ENCODE measurements at places on chromosomes 7 and 10.

- DNase-seq: no peak
Measured at GRCh38 chr10:94327649-94328048, 35.1 kb downstream of the NOC3L start.

GRCh38 chr7:18821554-18821953 is 295.9 kb downstream of the TWIST1 start:
- DNase-seq: no peak

- no peak for DNase-seq
Measured at GRCh38 chr7:131182446-131183058, 145.1 kb upstream of the MKLN1 start.

GRCh38 chr10:43046288-43046991 is 30.4 kb upstream of the RET start:
- no peak for DNase-seq

GRCh38 chr7:117665368-117665767 is 185.5 kb downstream of the CFTR start:
- no peak for DNase-seq

DNA sequence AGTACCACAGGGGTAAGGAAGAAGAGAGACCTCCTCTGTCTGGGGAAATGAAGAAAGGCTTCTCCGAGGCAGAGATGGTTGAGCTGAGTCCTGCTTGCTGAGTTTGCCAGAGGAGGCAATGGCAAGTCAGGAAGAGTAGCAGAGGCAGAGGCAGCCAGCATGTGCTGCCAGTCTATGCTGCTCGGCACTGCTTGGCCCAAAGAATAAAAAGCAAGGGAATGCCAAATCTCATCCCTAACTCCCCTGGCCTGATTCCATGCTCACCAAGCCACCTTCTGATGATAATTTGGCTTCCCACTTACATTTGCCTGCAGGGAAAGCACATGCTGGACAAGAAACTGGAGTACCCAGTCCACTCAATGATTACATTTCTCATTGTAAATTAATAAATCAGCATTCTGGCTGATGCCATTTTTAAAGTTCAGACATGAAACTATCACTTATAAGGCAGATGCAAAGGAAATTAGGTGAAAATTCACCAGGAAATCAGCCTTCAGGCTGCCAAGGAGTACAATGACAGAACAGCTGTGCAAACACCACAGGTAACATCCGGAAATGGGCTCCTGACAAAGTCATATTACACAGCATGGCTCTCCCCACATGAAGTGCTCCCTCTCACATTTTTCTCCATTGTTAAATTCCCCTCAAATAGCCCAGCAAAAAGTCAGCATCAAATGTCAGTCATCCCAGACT is 245.9 kb downstream of the MTERF1 start:
- DNase-seq: peak; percentile 92

DNA sequence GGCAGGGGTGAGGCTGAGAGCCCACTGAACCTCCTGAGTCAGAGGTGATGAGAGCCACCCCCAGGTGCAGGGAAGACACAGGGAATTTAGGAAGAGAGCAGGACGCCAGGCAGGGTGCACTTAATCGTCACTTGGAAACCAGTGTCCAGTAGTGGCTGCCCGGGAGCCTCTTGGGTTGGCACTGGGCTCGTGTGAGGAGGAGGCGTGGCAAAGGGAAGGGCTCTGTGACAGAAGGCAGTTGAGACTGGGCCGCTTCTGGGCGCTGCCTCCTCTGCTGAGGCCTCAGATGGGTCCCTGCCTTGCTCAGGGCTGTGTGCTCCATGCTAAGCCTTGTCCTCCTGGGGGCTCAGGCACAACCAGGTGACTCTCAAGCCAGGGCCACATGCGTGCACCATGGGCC is 13.3 kb downstream of the RET start:
- peak; percentile 30 for DNase-seq

GRCh38 chr10:24983130-24983529 is 30.7 kb upstream of the PRTFDC1 start:
- DNase-seq: no peak

DNA sequence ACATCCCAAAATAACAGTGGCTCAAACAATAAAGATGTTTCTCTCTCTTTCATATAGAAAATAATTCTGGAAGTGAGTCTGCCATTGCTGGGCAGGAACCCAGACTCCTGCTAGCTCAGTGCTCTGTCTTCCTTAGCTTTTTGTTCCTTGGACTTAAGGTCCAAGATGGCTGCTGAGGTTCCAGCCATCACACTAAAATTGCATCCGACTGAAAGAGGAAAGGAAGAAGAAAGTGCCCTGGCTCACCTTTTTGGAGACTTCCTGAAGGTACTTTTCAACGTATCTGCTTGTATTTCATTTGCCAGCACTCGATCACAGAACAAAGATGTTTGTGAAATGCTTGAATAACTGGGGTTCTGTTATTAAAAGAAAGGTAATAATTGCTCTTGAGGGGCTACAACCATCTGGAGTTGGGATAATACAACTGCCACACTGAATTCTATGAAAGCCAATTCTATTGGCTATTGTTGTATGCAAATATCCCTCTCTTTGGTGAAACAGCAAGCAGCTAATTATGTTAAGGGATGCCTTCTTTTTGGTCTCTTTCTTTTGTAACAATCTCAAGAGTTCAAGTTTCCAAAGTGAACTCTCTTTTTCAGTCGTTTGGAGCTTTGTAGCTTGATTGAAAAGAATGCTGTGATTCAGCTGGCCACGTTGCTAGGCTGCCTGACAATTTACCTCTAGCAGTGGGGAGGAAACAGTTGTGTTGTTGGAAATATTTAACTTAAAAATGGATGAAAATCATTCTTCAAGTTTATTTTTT is 83.9 kb downstream of the BAMBI start:
- no peak for DNase-seq

- DNase-seq: no peak
Measured at GRCh38 chr7:108623220-108623619, 53.5 kb downstream of the DNAJB9 start.

DNA sequence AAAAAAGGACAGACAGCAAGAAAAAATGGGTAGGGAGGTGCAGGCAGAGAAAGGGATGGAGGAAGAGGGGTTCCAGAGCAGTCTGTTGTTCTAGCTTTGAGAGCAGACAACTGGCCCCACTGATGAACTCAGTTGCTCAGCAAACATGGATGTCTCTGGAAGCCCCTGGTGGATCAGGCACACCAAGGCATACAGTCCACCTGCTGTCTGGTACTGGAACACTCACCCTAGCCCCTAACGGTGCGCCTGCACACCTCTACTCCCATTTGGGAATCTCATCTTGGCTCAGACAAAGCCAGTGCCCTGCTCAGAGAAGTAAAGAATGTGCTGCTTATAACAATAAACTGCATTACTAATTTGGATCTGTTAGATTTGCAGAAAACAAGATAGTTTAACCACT is 7.7 kb downstream of the MACROH2A2 start:
- DNase-seq: no peak

DNA sequence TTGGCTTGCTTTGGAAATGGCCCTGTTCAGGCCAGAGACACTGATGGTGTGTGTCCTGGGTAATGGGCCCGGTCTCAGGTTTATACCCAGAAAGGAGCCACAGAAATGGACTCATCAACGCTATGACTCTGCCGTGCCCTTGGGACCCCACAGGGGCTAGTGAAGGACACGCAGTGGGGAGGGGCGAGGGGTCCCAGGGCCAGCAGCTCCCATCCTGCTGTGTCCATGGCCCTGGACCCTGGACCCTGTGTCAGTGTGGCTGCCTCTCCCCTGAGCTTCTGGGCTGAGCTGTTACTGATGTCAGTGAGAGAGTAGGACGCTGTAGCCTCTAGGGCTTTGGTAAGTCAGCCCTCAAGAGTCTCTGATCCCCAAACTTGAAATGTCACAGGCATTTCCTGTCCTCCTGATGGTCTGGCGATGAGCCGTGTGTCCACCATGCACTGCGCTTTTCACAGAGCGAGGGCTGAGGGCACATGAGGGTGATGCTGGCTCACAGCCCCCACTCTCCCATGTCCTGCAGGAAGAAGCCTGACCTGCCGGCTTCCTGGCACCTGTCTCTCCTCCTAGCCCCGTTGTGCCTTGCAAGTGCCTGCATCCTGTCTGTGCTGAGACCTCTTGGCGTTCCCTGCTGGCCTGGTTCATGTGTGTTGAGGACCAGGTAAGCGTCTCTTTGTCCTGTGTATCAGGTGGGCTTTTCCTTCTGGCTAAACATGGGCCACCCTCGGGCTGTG is 4.4 kb downstream of the ZNF316 start:
- DNase-seq: no peak

GRCh38 chr7:22872096-22872807 is 49.6 kb upstream of the TOMM7 start:
- no peak for DNase-seq

DNA sequence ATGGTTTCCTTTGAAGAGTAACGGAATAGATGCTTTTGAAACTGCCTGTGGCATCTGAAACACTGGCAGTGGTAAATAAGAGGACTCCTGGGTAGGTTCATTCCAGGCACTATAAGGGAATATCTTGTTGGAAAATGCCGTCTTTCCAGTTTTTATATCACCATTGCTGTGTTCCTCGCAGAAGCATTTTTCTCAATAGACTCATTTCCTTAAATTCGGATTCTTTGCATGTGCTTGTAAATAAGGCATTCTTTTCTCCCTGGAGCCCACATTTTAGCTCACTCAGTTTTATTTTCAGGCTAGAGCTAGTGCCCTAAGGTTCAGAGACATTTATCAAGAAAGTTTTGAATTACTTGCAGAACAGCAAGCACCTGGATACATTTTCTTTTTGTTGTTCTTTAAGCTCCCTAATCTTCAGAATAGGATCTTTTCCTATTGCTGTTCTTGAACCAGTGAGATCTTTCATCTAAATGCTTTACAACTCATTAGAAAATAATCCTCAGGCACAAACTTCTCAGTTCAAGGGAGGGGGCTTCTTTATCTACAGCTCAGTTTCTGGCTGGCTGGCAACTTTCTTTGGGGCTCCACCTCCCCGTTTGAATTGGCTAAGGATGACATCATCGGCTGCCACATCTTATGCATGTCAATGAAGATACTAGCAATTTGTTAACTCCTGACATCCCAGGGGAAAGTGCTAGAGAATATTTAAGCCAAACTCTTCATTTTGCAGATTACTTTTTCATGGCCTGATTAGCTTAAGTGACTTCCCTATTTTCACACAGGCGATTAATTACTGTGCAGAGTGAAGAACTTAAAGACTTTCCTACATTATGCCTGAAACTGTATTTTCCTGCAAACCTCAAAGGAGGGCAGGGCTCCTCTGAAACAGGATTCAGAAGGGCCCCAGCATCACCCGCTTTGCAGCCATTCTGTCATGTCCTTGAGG is 133.7 kb upstream of the RSU1 start:
- DNase-seq: no peak

DNA sequence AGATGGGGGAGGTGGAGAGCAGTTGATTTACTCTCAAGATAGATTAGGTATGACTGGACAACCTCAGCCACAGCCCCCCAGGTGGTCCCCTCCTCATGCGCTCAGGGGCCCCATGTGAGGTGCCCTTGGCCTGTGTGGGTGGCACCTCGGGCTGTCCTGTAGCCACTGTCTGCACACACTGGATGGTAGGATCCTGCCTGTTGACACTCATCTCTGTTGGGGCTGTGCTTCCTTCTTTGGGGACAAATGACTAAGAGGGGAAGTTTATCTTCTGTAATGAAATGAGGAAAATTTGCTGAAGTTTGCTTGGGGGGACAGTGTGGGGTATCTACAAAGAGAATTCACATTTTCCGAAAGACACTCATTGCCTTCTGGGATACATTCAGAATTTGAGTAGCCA is 53.6 kb upstream of the ANTXRL start:
- DNase-seq: no peak

DNA sequence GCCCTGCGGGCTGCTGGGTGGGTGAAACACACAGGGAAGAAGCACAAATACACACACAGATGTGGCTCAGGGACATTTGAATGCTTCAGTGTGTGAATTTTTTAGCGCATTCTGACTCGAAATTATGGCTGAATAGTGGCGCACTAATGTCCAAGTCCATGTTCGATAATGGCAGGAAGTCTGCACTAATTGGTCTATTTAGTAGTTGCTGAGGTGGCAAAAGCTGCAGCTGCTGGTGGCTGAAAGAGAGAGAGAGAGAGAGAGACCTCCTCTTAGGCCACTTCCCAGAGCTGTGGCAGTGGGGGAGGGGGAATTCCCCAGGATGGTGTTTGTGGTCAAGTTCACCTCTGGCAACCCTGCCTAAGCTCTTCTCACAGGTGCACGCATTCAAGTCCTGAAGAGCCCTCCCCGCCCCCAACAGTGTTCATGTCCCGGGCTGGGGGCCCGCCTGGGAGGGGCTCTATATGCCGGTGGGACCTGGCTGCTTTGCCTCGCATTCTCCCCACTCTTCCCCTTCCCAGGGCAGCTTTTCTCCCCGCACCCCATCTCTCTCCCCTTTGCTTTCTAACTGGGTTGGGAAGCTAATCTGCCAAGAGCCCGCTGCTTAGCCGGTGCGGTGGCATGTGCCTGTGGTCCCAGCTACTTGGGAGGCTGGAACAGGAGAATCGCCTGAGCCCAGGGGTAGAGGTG is 6.0 kb upstream of the MNX1 start:
- DNase-seq: no peak

GRCh38 chr7:134669845-134670373 is 23.3 kb downstream of the BPGM start:
- peak; percentile 70 for DNase-seq

- no peak for DNase-seq
Measured at GRCh38 chr7:30973292-30973691, 9.5 kb downstream of the GHRHR start.

GRCh38 chr10:131872011-131872826 is 28.6 kb upstream of the PPP2R2D start:
- no peak for DNase-seq

DNA sequence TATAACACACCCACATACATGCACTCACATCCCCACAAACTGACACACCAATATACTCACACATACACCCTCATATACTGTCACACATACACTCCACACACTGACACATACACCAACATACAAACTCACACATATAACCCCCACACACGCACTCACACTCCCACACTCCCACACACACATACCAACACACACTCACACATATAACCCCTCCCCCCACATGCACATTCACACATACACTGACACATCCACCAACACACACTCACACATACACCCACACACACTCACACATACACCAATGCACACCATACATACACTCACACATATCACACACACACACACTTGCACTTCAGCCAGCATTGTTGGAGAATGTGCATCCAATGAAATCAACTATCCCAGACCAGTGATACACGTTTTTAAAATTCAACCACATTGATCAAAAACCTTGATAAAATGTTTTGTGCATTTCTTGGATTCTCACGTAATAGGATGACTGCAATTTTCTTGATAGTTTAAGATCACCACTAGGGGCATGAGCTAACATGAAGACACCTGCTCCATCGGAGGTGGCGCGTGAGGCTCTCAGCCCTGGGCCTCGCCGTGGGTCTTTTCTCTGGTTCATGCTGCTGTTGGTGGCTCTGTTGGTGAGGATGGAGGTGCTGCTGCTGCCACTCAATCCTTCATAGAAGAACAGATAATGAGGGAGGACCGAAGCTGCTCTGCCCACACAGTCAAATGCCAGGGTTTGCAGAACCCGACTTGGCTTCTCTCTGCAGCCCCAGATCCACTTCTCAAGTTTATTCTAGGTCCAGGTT is 32.1 kb upstream of the CHST15 start:
- no peak for DNase-seq

GRCh38 chr10:124057601-124058000 is 35.8 kb downstream of the CHST15 start:
- DNase-seq: no peak
